ENCODE measurements at places on chromosomes 6 and 20.

- DNase-seq = peak; percentile 11
Observed at GRCh38 chr6:170131351-170131750, 159.5 kb downstream of the DLL1 start.

GRCh38 chr20:46809706-46810360, 84.8 kb upstream of the EYA2 start:
- DNase-seq = no peak

- no peak for DNase-seq
Observed at GRCh38 chr20:60071965-60072364, 113.7 kb downstream of the CDH26 start.

DNA sequence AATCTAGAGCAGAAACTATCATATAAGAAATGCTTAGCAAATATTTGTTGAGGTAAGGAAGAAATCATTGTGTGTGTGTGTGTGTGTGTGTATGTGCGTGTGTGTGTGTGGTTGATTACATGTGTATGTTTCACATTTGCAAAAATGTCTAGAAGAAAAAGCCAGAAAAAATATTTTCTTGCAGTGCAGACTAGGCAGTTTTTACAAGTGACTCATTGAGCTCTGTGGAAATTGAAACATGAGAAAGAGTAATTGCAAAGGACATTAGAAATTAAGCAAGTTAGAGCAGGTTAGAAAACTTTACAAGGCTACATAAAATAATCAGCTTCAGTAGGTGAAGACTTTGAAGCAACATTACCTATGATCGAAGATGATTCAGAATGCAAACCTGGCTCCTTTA, 669.0 kb upstream of the EYS start:
- no peak for DNase-seq

GRCh38 chr20:16712511-16712947, 17.3 kb upstream of the SNRPB2 start:
- no peak for DNase-seq

GRCh38 chr20:46994341-46994740, 99.7 kb downstream of the EYA2 start:
- peak; percentile 73 for DNase-seq

GRCh38 chr6:158198461-158198860, 30.3 kb downstream of the GTF2H5 start:
- DNase-seq = no peak

- DNase-seq = no peak
Observed at GRCh38 chr20:53294804-53295203, 298.8 kb downstream of the ZNF217 start.

- peak; percentile 79 for DNase-seq
Observed at GRCh38 chr6:27478706-27479318, 5.9 kb upstream of the ZNF184 start.

- DNase-seq = no peak
Observed at GRCh38 chr6:92586236-92586977, 833.0 kb downstream of the EPHA7 start.

- DNase-seq = no peak
Observed at GRCh38 chr20:39190666-39191570, 228.8 kb downstream of the DHX35 start.

DNA sequence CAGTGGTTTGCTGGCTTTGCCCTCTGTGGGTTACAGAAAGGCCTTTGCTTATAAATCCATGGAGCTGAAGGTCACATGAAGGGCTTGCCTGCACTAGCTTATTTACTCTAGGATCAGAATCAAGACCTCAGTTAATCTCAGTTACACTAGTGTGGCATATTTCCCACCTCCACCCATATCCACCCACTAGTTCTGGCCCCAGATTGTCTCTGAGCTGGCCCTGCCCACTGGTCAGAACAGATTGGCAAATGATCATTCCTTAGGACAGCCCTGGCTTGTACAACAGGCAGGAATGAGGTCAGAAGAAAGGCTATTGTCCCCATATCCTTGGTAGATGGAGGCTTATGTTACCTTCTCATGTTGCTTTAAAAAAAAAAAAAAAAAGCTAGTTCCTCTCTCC, 33.3 kb upstream of the SASH1 start:
- DNase-seq = no peak

- DNase-seq = no peak
Observed at GRCh38 chr6:45658958-45659357, 281.2 kb upstream of the SUPT3H start.

GRCh38 chr6:159681191-159681880, 11.7 kb downstream of the SOD2 start:
- no peak for DNase-seq

- DNase-seq = no peak
Observed at GRCh38 chr6:13338038-13338437, 9.7 kb upstream of the TBC1D7 start.

DNA sequence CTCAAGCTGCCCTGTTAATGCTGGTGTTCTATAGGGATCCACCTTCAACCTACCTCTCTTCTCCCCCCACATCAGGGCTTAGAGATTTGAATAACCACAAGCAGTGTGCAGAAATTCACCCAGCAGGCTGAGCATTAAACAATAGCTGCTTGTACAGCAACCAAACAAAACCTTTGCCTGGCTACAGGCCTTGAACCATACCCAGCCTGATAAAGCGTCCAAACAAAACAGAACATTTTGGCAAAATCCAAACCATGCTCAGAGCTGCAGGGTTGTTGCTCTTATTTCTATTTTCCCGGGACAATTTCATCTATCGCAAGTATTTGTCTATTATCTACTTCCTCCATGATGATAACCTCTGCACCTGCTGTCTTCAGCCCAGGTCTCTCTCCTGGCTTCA, 142.3 kb downstream of the UNC5CL start:
- no peak for DNase-seq

- DNase-seq = no peak
Observed at GRCh38 chr20:33415948-33416347, 14.6 kb upstream of the CDK5RAP1 start.

DNA sequence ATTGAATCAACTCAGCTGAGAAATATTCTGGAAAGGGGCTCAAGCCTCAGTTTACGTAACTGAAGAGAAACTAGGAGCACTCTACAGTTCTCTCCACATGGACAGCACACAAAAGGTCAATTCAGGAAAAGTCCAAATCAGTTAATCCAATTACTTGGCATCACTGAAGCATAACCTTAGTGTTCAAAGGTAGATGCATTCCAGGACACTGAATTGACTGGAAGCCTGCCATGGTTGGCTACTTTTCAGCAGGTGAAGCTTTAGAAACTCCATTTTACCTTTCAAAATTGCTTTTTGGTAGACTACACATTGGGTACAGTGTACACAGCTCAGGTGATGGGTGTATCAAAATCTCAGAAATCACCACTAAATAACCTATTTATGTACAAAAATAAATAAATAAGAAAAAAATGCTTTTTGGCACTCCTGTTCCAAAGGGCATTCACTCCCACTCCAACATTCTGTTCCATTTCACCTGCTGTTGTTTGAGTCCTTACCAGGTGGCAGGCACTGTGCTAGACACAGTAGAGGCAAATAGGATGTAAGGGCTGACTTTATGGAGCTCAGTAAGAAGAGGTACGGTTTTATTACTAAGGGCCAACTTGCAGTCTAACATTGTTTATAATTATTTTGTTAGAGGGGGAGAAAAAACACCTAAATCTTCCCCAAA, 153.4 kb downstream of the FAXC start:
- DNase-seq = no peak

GRCh38 chr6:6588064-6588923, at the start of gene LY86:
TSS of gene LY86 (plus strand) at chr6:6588720. CDS start at chr6:6588735, 15 bp downstream.
- no peak for DNase-seq

- DNase-seq = no peak
Observed at GRCh38 chr6:170459451-170459850, 93.7 kb downstream of the PSMB1 start.

- no peak for DNase-seq
Observed at GRCh38 chr6:5896476-5897200, 110.1 kb downstream of the NRN1 start.

DNA sequence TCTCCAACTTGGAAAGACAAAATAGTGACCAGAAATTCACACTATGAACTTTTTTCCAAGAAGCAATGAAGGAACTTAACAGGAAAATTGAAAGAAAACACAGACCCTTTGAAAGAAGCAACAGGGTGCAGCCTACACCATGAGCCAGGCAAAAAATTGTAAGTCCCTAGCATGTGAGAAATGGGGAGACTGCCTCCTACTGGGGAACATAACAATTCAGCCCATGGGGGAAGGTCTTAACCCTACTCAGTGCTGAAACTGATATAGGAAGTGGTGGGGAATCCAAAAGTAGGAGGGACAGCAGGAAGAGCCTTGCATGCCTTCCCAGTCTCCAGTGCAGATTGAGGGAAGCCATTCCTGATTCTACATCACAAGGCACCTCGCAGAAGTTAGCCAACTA, 235.1 kb upstream of the UFL1 start:
- DNase-seq = no peak

DNA sequence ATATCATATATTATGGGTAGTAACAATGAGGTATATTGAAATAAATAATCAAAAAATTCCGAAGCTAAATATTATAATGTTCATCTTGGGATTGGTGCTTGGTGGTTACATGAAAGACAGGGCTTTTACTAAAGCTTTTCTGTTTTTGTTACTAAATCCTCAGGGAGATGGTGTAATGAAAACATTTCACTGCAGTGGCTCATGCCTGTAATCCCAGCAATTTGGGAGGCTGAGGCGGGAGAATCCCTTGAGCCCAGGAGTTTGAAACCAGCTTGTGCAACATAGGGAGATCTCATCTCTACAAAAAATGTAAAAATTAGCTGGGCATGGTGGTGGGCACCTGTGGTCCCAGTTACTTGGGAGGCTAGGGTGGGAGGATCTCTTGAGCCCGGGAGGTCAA, 42.9 kb downstream of the AFG1L start:
- no peak for DNase-seq

DNA sequence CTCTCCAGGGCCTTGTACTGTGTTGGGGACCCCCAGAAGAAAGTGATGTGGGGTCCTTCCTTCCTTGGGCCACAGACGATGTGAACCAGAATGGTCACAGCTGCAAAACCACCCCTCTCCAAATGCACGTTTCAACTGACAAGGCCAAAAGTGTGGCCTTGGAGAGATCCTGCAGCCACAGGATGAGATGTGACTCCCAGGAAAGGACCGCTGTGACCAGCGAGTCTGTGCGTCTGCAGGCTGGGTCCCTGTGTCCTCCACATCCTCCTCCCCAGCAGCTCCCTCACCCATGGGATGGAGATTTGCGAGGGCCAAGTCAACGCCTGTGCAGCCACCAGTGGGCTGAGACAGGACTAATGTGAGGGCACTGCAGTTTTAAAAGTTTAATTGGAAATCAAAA, 247.0 kb downstream of the ERMARD start:
- no peak for DNase-seq

GRCh38 chr6:136600818-136601217, 50.6 kb upstream of the MAP7 start:
- DNase-seq = no peak

DNA sequence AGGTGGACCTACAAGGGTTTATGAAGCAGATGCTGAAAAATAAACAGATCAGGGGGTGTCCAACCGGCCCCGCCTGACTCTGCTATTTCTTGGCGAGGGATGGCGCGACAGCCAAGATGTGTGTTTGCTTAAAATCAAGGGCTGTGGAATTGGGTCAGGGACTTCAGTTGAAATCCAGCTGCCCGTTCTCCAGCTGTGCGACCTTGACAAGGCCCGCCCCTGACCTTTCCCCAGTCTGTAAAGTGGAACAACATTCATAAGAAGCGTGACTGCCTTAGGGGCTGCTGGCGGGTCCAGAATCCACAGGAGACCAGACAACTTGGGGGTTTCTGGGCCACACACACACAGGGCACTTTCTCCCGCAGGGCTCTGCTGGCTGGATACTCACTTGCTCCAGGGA, 517.5 kb downstream of the PREX1 start:
- no peak for DNase-seq

GRCh38 chr6:163531122-163531521, 116.6 kb downstream of the QKI start:
- DNase-seq = no peak

DNA sequence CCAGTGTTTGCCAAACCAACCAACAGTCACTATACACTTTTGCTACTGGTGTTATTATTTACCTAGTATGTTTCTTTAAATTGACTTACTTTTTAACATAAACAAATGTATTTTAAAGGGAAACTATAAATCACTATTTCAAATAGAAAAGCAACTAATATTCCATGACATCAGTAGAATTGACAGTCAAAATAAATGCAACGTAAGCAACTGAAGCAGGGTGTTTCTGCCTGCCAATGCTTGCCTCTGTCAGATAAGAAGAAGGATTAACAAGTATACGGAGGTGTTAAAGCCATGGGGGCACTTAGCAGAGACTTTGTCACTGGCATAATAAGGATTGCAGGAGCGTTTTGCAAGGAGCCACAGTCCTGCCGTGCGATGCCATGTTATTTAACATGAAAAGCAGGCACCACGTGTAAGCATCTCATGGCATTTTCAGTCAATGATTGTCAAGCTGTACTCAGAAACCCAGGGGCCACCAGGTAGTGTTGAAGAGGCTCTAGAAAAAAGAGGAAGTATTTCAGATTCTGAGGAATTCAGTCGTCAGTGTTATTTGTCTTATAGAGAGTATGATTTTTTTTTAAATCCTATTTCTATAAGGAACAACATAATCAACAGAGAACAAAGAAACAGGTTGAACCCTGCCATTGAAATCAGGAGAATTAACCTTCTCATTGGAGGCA, 131.7 kb downstream of the BFSP1 start:
- no peak for DNase-seq

- DNase-seq = no peak
Observed at GRCh38 chr6:83985715-83986114, 47.9 kb upstream of the MRAP2 start.

DNA sequence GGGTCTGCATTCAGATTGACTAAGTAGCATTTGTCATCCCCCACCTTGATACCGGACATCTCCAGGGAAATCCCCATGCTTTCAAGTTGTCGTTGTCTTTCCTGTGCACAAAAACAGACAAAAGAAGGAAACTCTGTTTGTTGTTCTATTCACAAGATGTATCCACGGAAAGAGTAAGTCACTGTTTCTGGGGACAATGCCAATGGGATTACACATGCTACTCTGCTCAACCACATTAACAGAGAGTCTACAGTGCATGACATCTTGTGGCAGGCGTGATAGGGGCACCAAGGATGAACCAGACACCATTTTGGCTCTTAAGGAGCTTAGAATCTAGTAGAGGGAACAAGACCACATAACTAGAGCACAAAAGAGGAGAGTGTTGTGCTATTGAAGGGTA, 124.4 kb upstream of the NUP153 start:
- DNase-seq = no peak

GRCh38 chr20:53608456-53609452, 15.1 kb upstream of the ZNF217 start:
- DNase-seq = no peak

- DNase-seq = no peak
Observed at GRCh38 chr6:93848031-93848742, 428.8 kb upstream of the EPHA7 start.

GRCh38 chr20:32160341-32160740, 47.2 kb downstream of the PLAGL2 start:
- DNase-seq = no peak

- DNase-seq = no peak
Observed at GRCh38 chr6:32222333-32223230, 1.3 kb downstream of the NOTCH4 start.

DNA sequence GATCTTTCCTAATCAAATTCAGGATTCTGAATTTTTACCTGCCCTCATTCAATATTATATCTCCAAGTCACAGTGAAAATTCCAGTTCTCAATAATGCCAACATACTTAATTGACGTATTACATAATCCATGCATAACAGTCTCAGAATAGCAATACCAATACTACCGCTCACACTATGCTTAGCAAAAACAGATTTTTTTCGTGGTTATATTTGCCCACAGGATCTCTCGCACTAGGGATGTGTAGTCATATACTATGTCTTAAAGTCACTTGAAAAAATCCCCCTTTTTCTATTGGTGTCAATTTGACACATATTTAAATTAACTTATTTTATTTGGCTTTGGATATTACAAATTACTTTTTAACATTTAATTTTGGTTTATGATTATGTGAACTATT, 323.1 kb upstream of the SLC35B3 start:
- no peak for DNase-seq

All from activated naive CD4-positive, alpha-beta T cell treated with anti-CD3 and anti-CD28 coated beads, Interleukin-2, amount 50 U/mL, for 72 hours (primary cell).